ENCODE measurements at places on chromosomes 4 and X.

DNA sequence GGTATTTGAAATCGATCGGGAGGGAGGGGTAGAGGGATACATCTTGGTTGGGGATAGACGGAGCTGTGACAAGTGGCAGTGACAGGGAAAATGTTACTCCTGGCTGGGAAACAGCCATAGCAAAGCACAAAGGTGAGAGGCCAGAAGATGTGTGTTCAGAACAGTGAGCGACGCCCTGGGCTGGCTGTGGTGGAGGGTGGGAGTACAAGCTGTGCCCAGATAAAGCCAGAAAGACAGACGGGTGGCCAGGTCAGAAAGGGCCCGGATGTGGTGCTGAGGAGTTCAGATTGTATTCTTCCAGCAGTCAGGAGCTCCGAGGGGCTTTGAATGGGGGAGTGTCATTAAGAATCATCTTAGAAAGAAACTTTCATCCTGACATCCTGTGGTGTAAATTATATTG is 27.9 kb downstream of the CCDC149 start:
- no peak overlapping the region for H3K4me3 ChIP-seq
- no peak overlapping the region for H3K27ac ChIP-seq
- DNase-seq = no peak
- H3K4me1 ChIP-seq = no peaks in the 10 kb centered on the region

- H3K27me3 ChIP-seq = no peaks in the 10 kb centered on the region
- no peaks in the 10 kb centered on the region for H3K4me1 ChIP-seq
- no peak for DNase-seq
- no peak overlapping the region for H3K4me3 ChIP-seq
These were observed 310.8 kb upstream of the SLIT2 start for GRCh38 chr4:19940861-19941260.

- H3K27me3 ChIP-seq = no peaks in the 10 kb centered on the region
- no peak overlapping the region for H3K27ac ChIP-seq
- H3K4me1 ChIP-seq = no peaks in the 10 kb centered on the region
These were observed 95.1 kb downstream of the TSPAN7 start for GRCh38 chrX:38656350-38656915.

DNA sequence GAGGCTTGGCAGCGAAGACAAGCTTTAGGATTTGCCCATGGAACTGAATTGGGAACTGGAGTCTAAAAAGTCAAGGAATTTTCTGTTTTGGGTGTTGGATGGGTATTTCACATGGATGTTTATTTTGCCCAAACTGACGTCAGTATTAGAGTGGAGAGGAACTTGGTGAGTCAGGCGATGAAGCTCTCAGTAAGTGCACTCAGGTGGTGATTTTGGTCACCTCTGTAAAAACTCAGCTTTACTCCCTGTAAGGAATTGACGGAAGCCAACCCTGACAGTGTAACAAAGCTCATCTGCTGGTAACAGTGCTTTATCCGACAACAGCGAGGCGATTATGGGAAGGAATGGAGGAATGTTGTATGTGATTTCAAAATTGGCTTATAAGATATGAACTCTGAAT is 77.0 kb upstream of the PGRMC2 start:
- H3K4me3 ChIP-seq = no peak overlapping the region
- no peak for DNase-seq
- no peaks in the 10 kb centered on the region for H3K4me1 ChIP-seq
- H3K27me3 ChIP-seq = no peaks in the 10 kb centered on the region
- H3K27ac ChIP-seq = no peak overlapping the region
- H3K36me3 ChIP-seq = no peaks in the 10 kb centered on the region

- no peak for DNase-seq
- H3K36me3 ChIP-seq = no peaks in the 10 kb centered on the region
These were observed 293.2 kb downstream of the FBXO8 start for GRCh38 chr4:173990126-173990868.

DNA sequence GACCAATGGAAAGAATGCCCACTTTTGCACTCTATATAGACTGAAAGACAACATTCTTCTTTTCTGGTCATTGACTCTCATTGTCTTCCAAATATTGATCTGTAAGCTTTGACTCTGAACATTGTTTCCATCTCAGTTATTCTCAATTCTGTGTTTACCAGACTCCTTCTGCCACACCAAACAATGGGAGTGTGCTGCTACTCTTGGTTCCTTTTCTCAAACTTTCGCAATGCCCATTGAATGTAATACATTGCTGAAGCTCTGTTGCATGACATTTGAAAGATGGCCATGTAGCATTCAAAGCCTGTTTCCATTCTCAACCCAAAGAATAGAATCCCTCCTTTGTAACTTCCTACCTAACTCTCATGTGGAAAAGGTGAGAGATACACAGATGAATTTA is 136.2 kb downstream of the BTC start:
- H3K27ac ChIP-seq = no peak overlapping the region
- H3K36me3 ChIP-seq = no peaks in the 10 kb centered on the region
- H3K27me3 ChIP-seq = no peaks in the 10 kb centered on the region
- peaks cover 5% of the 10 kb centered on the region for H3K4me1 ChIP-seq
- DNase-seq = no peak
- no peak overlapping the region for H3K4me3 ChIP-seq

DNA sequence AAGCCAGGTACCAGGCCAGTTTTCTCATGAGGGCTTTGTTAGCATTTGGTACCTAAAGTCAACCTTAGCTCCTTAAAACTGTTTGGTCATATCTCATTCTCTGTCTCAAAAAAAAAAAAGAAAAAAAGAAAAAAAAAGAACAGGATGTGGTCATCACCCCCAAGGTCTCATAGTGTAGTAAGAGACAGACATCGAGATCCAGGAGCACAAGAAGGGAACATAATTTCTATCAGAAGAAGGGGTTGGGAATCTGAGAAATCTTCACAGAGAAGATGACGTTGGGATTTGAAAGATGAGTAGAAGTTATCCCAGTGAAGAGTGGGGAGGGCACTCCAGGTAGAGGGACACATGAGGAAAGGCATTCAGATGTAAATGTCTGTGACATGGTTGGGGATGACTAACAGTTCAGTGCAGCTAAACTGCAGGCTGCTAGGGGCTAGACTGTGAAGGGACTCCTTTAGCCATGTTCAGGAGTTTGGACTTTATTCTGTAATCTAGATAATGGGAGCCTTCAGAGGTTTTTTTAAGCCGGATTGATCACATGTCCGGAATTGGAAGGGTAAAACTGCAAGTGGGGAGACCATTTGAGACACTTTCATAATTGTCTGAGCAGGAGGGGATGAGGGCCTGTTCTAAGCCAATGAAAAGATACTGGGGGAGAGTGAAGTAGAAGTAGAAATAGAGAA is 26.9 kb upstream of the GJB1 start:
- H3K36me3 ChIP-seq = peaks cover 1% of the 10 kb centered on the region
- DNase-seq = no peak
- peak overlapping the region; percentile 81 for H3K4me3 ChIP-seq
- peak overlapping the region; percentile 83 for H3K27ac ChIP-seq

DNA sequence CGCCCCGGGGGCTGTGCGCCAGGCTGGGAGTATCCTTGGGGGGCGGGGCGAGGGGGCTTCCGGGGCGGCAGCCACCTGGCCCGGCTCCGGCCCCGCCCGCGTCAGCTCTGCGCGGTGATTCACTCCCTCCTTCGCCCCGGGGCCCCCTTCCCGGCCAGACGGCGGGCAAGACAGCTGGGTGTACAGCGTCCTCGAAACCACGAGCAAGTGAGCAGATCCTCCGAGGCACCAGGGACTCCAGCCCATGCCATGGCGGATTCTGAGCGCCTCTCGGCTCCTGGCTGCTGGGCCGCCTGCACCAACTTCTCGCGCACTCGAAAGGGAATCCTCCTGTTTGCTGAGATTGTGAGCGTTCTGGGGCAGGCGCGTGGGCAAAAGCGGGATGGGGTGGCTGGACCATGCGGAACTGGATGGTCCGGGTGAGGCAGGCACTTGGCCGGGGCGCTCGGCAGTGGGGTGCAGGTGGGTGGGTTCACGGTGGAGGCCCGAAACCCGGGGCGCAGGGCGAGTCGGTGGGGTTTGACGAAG is at the start of gene PLP2:
Gene PLP2, plus strand, starts transcription at position 147 of the 528 bp plus-strand sequence. Its CDS starts 103 bp downstream, at position 250.
- no peaks in the 10 kb centered on the region for H3K27me3 ChIP-seq
- DNase-seq = peak; percentile 79
- peak within 1 kb of the TSS; percentile 88 for H3K4me3 ChIP-seq
- peaks cover 48% of the 10 kb centered on the region for H3K4me1 ChIP-seq

GRCh38 chrX:72276478-72276953 is 532 bp downstream of the RPS4X start:
- H3K4me1 ChIP-seq = peaks cover 39% of the 10 kb centered on the region
- H3K36me3 ChIP-seq = peaks cover 49% of the 10 kb centered on the region
- peak overlapping the region; percentile 90 for H3K27ac ChIP-seq
- no peak for DNase-seq
- H3K27me3 ChIP-seq = peaks cover 7% of the 10 kb centered on the region

GRCh38 chr4:48331577-48332330 is 9.6 kb upstream of the SLAIN2 start:
- DNase-seq = no peak
- H3K36me3 ChIP-seq = no peaks in the 10 kb centered on the region
- H3K27me3 ChIP-seq = peaks cover 9% of the 10 kb centered on the region

- peak; percentile 4 for DNase-seq
- H3K27ac ChIP-seq = no peak overlapping the region
- H3K36me3 ChIP-seq = no peaks in the 10 kb centered on the region
- H3K4me1 ChIP-seq = no peaks in the 10 kb centered on the region
These were observed 282.9 kb downstream of the USP46 start for GRCh38 chr4:52376132-52376704.

GRCh38 chrX:111284631-111285293 is 14.5 kb upstream of the CAPN6 start:
- no peak overlapping the region for H3K27ac ChIP-seq
- no peak overlapping the region for H3K4me3 ChIP-seq
- H3K36me3 ChIP-seq = no peaks in the 10 kb centered on the region
- no peak for DNase-seq

DNA sequence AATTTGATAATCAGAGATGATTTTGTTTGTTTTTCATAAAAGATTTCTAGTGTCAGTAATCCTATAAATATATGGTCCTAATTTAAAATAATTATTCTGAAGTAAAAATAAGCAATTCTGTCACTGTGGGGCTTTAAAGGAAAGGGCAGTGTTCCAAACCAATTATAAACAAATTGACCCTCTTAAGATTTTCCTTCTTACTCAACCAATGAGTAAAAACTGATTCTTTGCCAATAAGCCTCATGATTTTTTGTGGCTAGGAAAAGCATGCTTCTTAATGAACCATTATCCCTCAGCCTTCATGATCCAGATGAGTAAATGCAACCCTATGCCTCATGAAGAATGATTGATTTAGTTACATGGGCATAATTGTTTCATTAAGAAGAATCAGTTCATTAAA is 1010.4 kb downstream of the ADGRL3 start:
- H3K36me3 ChIP-seq = no peaks in the 10 kb centered on the region
- H3K4me1 ChIP-seq = no peaks in the 10 kb centered on the region
- DNase-seq = no peak
- H3K27ac ChIP-seq = no peak overlapping the region

DNA sequence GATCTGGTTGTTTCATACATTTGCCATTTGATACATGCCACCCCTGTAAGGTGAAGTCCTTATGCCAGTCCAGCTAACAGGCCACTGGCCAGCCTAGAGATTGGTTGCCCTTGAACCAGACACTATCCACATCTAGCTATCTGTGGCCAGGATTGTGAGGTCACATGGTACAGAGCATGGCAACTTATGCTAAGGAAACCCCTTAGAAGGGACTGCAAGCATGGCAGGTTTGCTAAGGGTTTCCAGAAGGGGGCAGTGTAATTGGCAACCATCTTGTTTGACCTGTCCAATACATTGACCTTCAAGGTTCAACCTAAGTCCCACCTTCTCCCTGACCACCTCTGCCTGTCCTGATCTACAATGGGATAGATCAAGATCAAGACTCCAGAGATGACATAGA is 47.5 kb downstream of the SMC1A start:
- H3K27ac ChIP-seq = no peak overlapping the region
- H3K4me3 ChIP-seq = no peak overlapping the region
- DNase-seq = no peak
- peaks cover 13% of the 10 kb centered on the region for H3K36me3 ChIP-seq

GRCh38 chr4:164081801-164082200 is 587.3 kb downstream of the TMA16 start:
- no peak for DNase-seq
- H3K27me3 ChIP-seq = no peaks in the 10 kb centered on the region
- H3K36me3 ChIP-seq = no peaks in the 10 kb centered on the region
- no peak overlapping the region for H3K27ac ChIP-seq
- H3K4me3 ChIP-seq = no peak overlapping the region
- no peaks in the 10 kb centered on the region for H3K4me1 ChIP-seq

DNA sequence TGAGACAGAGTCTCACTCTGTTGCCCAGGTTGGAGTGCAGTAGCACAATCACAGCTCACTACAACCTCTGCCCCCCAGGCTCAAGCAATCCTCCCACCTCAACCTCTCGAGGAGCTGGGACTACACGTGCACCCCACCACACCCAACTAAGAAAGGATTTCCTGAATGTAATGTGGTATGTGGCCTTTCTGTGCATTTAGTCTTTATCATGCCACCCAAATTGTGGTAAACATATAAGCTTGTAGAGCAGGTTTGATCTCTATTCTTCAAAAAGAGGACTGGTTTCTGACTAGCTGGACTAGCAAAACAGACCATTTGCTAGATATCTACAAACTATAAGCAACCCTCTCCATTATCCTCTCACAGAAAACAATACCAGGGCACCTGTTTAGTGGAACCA is 33.6 kb downstream of the ELOVL6 start:
- DNase-seq = no peak
- H3K27ac ChIP-seq = peak overlapping the region; percentile 94
- H3K4me3 ChIP-seq = peak overlapping the region; percentile 28

DNA sequence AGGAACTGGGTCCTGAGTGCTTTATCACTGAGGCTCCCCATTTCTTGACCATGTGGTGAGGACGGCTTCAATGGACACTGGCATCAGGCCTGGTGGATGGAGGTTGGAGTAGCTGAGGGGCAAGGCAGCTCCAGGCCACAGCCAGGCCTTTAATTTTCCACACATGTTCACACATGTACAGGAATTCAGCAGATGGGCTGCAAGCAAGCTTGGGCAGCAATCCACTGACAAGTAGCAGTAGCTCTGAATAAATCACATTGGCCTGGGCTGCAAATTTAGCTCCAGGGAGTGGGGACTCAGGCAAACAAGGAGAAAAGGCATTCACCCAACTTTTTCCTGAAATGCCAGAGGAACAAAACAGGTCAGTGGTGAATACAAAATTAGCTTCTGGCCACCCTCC is 107.8 kb upstream of the SCML1 start:
- peaks cover 3% of the 10 kb centered on the region for H3K4me1 ChIP-seq
- H3K4me3 ChIP-seq = no peak overlapping the region
- no peaks in the 10 kb centered on the region for H3K27me3 ChIP-seq
- no peaks in the 10 kb centered on the region for H3K36me3 ChIP-seq
- DNase-seq = no peak
- no peak overlapping the region for H3K27ac ChIP-seq

DNA sequence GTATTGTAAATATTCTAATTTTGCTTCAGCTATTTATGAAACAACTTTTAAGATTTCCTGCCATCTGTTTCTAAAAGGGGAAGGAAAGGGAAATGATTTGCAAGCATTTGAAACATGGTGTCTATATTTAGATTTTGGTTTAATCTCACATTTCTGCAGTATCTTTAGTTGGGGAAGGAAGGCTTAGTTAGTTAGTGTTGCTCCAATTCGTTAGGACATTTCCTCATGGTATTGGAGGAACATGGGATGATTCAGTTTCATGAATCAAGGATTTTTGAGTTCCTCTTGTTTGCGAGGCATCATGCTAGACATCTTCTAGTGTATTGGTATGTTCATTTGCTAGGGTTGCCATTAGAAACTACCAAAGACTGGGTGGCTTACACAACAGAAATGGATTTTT is 20.5 kb upstream of the TMEM192 start:
- no peak overlapping the region for H3K27ac ChIP-seq
- peaks cover 7% of the 10 kb centered on the region for H3K27me3 ChIP-seq
- H3K36me3 ChIP-seq = no peaks in the 10 kb centered on the region

- no peak overlapping the region for H3K4me3 ChIP-seq
- H3K36me3 ChIP-seq = no peaks in the 10 kb centered on the region
- H3K4me1 ChIP-seq = no peaks in the 10 kb centered on the region
- H3K27ac ChIP-seq = no peak overlapping the region
- H3K27me3 ChIP-seq = peaks cover 5% of the 10 kb centered on the region
- DNase-seq = no peak
These were observed 29.6 kb upstream of the ERVMER34-1 start for GRCh38 chr4:52780617-52781354.

Data from activated naive CD8-positive, alpha-beta T cell treated with anti-CD3 and anti-CD28 coated beads, Interleukin-2, amount 50 U/mL, for 24 hours (primary cell).